Right renal cortex interstitium (tissue), 3 donors: ENCODE measurements at places on chromosomes 6 and 20.

GRCh38 chr20:9838378-9839295 lies at the start of gene PAK5:
PAK5 (minus strand) TSS chr20:9839076; CDS start chr20:9644328, 194,748 bp downstream.
- DNase-seq: no peak

DNA sequence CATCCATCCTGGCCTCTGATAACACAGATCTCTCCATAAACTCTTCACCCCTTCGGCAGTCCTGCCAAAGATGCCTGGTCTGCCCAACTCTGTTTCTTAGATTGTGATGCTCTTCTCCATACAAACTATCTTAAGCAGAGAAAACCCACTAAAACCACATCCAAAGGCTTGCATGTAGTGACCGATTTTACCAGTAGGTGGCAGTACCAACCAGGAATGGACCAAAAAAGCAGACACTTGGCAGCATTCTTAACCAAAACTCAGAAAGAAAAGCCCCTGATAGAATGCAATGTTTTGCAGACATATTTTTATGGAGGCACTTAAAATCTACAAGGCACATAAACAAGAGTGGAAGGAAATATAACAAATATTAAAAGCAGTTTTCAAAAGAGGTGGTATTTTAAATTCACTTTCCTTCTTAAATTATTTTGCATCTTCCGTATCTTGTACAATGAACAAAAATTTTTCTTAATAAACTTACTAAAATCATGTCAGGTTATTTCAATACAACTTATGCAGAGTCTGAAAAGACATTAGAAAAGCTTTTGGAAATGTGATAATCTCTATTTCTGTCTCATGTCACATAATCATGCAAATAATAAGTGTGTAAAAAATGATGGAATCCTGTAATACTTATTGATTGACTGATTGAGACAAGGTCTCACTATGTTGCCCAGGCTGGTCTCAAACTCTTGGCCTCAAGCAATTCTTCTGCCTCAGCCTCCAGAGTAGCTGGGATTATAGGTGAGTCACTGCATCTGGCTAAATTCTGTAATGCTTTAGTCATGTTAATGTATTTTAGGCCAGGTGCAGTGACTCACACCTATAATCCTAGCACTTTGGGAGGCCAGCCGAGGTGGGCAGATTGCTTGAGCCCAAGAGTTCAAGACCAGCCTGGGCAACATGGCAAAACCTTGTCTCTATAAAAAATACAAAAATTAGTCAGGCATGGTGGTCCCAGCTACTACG lies 29.4 kb downstream of the LRP11 start:
- peak; percentile 49 for DNase-seq

DNA sequence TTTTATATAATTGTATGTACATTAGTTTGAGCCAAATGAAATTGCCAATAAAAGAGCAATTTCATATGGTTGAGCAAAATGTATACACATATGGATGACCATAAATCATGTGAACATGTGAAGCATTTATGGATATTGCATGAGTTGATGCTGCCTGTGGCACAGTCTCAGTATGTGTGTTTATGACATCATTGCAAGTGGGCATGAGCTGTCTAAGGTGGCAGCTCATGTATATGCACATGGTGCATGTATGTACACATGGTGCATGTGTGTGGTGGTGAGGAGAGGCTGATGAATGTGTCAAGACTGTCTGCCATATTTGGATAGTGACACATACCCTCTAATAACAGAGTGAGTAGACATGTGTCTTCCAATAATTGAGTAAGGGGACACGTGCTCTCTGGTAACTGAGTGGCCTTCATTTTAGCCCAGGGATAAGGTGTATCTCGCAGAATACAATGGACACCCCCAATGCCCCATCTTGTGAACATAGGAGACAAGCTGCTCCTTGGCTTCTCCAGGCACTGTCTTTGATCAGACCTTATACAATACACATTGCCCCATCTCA lies 208.8 kb downstream of the DHX35 start:
- no peak for DNase-seq

- DNase-seq: no peak
Observed at GRCh38 chr6:168971549-168971948, 282.1 kb downstream of the THBS2 start.

- no peak for DNase-seq
Observed at GRCh38 chr6:95117236-95117635, 460.1 kb upstream of the MANEA start.

DNA sequence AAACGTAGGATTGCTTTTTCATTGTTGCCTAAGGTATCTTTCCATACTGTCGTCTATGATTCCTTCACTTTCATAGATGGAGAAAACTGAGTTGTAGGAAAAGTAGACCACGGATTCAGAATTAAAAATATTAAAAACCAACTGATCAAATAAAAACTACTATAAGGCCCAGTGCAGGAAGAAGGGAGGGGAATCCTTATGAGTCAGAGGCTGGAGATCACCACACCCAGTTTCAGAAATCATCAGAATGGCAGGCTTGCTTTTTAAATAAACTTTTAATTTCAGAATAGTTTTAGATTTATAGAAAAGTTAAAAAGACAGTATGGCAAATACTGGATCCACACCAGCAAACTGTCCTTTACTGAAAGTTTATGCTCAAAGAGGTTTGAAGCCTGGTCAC lies 32.0 kb upstream of the POPDC3 start:
- DNase-seq: no peak

DNA sequence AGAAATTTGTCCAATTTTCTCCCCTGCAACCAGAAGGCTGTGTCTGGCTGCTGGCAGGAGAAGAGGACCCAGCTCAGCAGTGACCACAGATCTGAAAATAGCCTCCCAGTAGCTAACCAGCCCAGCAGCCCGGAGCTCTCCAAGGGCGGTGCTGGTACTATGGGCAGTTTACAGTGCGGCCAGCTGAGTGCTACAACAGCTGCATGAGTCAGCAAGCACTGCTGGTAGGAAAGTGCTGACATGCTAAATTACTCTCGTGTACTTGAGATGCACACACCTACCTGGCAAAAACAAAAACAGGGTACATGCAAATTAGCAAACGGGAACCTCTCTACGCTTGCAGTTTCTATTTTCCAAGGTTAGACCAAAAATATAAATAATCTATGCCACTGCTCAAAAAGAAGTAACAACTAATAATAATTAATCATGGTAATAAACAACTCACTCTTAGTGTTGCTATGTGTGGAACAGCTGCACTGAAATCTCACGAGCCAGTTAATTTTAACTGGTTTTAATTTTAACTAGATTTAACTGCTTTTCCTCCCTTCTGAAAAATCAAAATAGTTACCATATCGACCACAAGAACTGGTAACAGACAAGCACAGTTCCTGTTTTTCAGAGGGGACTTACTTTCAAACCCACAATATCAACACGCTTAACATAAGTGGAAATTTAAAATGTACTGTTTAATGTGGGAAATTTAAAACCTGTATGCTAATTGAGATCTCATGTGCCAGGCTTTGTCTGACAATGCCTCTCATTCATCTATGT lies 10.8 kb downstream of the BACH2 start:
- DNase-seq: peak; percentile 65
